ENCODE measurements at places on chromosomes 11 and 22.
A peak's percentile ranks its signal among the peaks of the same experiment; 100 is the strongest.

GRCh38 chr11:104451197-104451893 is 287.4 kb upstream of the PDGFD start:
- no peak for DNase-seq

DNA sequence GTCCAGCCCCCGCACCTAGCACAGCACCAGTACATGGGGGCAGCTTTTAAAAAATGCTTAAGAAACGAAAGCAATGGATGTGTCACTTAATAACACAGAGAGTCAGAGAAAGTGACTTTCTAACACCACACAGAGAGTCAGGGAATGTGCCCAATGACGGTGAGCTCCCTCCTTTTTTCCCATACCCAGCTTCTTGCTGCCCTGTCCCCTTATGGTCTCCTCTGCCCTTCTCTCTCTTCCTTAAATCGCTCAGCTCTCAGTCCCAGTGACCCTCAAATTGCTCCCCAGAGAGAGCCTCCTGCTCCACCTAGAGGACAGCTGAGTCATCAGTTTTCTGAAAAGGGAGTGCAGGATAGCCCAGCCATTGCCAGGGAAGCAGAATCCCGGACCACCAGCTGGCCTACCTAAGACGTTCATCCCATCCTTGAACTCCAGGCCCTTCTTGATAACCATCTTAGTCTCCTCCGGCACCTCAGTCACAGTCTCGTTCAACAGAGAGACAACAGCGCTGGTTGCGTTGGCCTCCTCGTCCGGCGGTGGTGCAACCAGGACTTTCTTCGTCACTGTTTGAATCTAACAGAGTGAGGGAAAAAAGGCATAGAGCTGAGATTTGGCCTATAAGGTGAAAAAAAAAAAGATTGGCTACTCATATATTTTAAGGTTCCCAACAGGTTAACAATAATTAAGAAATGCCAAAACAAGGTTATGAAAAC is 113.5 kb downstream of the SLC1A2 start:
- peak; percentile 66 for DNase-seq

DNA sequence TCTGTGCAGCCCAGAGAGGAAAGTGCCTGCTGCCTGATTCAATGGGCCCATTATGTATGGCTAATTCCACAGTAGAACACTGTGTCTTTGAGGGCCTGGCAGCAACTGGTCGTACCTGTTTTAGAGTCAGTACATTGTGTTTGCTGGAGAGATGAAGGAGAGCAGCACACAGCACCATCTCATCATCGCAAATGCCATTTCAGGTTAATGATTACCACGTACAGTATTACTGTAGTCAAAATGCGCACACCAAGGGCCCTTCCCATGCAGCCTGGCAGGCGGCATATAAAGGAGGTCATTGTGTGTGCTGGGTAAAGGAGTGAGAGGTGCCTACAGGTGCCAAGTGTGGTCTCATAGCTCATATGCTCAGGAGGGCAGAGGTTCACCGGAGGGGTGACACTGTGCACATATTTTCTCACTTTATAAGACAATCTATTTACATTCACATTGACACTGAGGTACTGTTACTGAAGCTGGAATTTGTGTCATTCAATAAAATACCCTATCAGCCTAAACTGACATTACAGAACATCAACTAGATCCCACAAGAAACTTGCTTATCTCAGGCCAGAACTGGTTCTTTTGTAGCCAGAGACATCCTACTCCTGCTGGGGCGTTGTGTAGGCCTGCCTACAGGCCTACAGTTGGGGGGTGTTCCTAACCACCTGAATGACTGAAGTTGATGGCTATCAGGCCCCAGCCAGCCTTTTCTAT is 90.4 kb downstream of the APIP start:
- no peak for DNase-seq

GRCh38 chr11:121132211-121132976 is 31.4 kb downstream of the TECTA start:
- DNase-seq = no peak

- no peak for DNase-seq
These were observed 239.5 kb downstream of the NTM start for GRCh38 chr11:131609921-131610320.

DNA sequence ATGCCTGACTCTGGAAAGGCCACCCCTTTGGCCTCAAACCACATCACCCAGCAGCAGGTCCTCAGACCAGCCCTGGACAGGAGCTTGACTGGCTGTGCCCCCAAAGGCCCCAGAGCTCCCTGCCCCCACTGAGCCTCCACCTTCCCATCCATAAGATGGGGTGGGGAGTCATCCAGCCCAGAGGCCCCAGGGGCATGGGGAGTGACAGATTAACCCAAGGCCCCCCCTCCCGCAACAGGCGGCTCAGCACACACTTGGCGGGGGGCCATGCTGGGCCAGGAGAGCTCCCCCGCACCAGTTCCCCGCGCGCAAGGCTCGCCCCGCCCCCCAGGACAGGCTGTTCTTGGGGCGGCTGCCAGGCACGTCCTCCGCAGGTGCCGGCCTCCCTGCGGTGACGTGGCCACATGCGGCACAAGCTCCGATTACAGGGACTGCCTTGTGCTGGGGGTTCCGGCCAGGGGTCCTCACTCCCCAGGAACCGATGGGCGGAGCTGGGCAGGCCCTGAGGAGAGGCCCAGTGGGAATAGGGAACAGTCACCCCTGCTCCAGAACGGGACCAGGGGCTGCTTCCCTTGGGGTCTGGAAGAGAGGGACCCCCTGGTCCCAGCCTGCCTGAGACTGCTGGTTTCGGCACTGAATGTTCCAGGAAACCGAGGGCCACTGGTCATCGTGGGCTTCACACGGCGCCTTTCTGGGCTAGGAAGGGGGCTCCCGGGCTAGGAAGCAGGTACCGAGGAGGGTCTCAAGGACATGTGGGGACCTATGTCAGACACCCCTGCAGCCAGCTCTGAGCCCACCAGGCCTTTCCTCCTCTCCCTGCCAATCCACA is 5.1 kb upstream of the CDKN1C start:
- no peak for DNase-seq

- no peak for DNase-seq
These were observed 230.4 kb downstream of the ST3GAL4 start for GRCh38 chr11:126585774-126586491.

DNA sequence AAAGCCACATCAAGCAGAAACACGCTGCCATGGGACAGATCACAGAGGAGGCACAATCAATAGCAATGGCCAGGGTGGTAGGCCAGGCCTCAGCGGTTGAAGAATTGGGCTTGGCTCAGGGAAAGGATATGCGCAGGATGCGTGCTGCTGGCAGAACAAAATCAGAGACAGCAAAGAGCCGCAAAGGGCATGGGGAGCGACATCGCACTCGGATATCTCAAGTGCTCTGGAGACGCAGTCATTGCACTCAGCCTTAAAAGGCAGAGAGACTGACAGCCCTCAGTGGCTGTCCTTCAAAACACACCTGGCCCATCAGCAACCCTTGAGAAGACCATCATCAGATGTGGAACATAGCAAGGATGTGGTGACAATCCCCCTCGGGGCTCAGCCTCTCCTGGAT is 50.5 kb downstream of the CSNK2A3 start:
- no peak for DNase-seq

DNA sequence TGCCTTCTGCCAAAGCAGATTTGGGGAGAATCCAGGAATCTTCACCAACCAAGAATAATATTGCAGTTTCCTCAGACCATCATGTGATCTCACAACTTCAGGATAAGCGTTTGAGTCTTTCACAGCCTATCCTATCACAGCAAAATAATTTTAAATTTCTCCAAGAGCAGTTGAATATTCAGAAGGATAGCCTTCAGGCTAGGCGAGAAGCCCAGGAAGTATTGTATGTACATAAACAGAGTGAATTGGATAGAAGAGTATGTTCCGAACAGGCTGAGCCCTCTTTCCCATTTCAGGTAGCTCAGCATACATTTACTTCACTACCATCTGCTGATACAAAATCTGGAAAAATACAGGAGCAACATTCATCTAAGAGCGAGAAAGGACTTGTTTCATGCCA is 36.1 kb downstream of the CEP295 start:
- no peak for DNase-seq

DNA sequence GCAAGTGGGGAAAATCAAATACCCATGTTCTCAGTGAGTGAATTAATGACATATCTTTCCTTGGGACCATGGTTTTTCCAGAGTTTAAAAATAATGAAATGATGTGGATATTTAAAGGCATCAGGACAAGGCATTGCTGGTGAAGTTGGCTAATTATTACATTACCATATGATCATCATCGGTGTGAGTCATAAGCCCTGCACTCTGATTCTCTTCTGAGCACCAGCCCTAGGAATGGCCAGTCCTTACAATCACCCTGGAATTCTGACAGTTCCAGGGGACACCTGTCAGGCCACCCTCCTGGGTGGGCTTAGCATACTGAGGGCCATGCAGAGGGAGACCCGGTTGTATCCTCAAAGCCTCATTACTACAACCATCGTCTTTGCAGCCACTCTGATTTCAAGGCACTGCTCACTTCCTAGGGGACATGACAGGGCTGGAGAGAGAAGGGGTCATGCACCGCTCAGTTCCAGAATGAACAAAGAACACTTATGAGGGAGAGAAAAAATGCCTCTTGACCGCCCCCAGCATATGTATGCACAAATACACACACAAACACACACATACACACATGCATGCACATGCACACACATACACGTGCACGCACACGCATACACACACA is 365.0 kb downstream of the MIAT start:
- DNase-seq = no peak

DNA sequence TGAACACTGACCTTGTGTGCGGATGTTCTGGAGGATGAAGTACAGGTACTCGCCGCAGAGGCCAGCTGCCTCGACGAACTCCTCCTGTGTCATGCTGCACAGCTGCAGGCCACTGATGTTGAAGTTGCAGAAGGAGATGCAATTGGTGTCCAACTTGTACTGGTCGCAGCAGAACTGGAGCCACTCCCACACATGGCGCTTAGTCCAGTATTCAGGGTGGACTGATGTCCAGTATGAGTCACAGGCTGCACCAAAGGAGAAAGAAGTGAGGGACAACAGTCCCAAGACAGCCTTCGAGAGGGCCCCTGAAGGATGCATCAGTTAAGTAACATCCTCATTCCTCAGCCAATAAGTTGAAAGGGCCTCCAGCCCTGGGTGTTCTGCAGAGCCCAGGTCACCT is 20.1 kb downstream of the ELF5 start:
- no peak for DNase-seq

DNA sequence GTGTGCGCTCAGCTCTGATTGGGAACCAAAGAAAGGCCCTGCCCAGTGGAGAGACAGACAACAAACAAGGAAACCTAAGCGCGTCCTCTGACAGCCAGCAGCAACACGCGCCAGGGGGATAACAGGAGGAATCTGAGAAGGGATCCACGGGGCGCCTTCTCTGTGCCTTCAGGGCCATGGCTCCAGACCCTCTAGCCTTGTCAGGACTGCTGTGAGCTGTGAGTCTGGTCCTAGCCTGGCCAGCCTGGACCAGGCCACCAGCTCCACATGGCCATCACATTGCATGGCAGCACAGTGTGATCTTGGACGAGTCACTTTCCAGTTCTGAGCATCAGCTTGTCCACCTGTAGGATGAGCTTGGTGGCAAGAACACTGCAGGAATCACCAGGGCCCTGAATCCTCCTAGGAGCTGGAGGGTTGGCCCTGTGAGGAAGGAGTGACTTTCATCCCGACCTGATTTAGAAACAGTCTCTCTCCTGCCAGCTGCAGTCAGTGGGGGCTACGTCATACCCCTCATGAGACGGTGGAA is 11.8 kb upstream of the MGAT3 start:
- DNase-seq = no peak

DNA sequence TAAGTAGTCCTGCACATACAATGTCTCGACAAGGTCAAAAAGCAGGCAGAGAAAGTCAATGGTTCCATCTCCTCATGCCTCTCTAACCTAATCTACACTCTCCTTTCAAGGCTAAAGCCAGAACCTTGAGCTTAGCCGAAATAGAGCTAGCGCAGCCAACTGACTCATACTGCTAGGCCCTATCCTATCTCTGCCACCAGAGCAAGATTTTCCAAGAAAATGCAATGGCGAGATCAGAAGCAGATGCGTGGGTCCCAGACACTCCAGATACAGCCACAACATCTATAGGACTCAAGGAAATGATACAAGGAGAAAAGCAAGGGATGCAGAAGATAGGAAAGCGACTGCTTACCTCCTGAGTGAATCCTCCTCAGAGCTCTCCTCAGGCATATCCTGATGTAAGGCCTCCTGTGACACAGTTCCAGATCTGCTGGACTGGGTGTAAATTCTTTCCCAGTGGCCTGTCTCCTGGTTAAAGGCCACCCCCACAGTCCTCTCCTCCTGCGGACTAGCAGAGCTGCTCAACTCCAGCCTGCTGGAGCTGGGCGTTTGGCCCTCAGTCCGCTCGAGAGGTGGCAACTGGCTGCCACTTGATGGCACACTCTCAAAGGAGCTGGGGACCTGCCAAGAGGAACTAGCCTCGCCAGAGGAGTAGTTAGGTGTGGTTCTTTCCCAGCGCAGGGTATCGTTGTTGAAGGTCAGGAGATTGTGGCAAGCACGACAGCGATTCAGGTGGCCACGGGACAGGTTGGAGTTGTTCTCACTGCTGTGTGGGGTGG is 52.0 kb downstream of the AMBRA1 start:
- no peak for DNase-seq

- peak; percentile 78 for DNase-seq
These were observed 22.5 kb downstream of the SUN2 start for GRCh38 chr22:38733329-38733723.

DNA sequence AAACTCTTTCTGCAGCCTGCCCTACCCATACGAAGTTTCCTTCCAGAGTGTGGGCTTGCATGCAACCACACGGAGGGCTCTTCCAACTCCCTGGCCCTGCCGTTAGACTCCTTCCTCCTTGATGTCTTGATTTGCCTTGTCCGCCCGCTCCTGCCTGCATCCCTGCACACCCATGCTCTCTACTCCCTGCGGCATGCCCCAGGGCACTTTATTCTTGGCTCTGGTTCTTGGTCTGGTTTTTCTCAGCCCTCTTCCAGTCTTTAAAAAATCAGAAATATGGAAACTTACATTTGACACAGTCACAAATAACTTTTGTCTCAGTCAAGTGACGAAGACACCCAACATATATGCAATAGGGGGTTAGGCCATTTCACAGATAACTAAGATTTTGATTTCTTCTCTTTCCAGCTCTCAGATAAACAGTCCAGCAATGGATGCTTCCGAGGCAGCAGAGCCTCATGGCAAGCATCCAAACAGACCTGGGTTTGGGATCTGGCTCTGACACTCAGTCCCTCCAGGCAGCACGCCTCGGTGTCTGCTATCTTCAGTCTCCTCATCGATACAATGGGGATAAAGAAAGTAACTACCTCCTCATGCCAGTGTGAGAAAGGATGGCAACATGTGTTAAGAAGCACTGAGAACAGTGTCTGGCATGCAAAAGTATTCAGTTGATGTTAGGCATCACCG is 15.7 kb upstream of the OPCML start:
- no peak for DNase-seq

- DNase-seq = no peak
These were observed 58.6 kb downstream of the BRD1 start for GRCh38 chr22:49768951-49769690.

GRCh38 chr11:35293035-35293434 is 126.3 kb downstream of the SLC1A2 start:
- no peak for DNase-seq

- no peak for DNase-seq
These were observed 40.3 kb downstream of the IRAG1 start for GRCh38 chr11:10653261-10653660.
